ENCODE measurements at places on chromosomes 3 and 15. TPM values are rescaled to one million over a fixed set of nuclear protein-coding genes. Genes with fewer than 3 reads are reported as not detected.

The GRIP2 gene
- total RNA-seq: 1.3 TPM

The GOLGA8R gene
- total RNA-seq: 0.19 TPM

The MYO1E gene
- total RNA-seq: 319 TPM

The NSUN3 gene
- 5.7 TPM for total RNA-seq

The SEMA3F gene
- total RNA-seq: 20.9 TPM

The ACP3 gene
- total RNA-seq: not detected

The ZKSCAN7 gene
- total RNA-seq: not detected

The MKRN3 gene
- total RNA-seq: 2.0 TPM

The PRSS50 gene
- not detected for total RNA-seq

The TM6SF1 gene
- not detected for total RNA-seq

The CLDN18 gene
- total RNA-seq: not detected

The PP2D1 gene
- total RNA-seq: not detected

The SLC22A13 gene
- total RNA-seq: not detected

The ROBO2 gene
- total RNA-seq: not detected

The C3orf52 gene
- total RNA-seq: 10.3 TPM

The CADM2 gene
- 0.05 TPM for total RNA-seq

The SHC4 gene
- 0.92 TPM for total RNA-seq

The ELL3 gene
- 1.7 TPM for total RNA-seq

The COL6A5 gene
- not detected for total RNA-seq

The AMIGO3 gene
- 0.58 TPM for total RNA-seq

The TRIM71 gene
- not detected for total RNA-seq

The GOLGA6B gene
- not detected for total RNA-seq

The SPG11 gene
- total RNA-seq: 8.8 TPM

The CISH gene
- total RNA-seq: 0.63 TPM
